ENCODE measurements at places on chromosomes 7 and 10. TPM values are rescaled to one million over a fixed set of nuclear protein-coding genes. Genes with fewer than 3 reads are reported as not detected.

- no peak for DNase-seq
Measured at GRCh38 chr10:75427951-75428350, 3.5 kb upstream of the LRMDA start.

DNA sequence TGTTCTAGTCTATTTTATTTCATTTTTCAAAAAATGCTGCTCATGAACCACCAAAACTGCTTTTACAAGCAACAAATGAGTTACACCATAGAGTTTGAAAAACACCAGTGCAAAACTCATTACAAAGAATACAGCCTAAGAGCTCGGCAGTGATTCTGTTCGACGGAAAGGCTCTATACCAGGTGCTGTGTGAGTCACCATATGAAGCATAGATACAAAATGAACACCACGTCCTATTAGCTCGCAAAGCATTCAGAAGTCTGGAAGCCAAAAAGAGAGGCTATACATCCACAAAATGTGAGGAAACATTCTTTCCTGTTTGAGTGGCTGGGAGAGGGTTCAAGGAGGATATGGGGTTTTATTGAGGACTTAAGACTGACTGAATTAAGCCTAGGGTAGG lies 136.1 kb downstream of the ATE1 start:
- peak; percentile 66 for DNase-seq

- DNase-seq, result no peak
Measured at GRCh38 chr7:28076423-28077200, 104.0 kb downstream of the JAZF1 start.

GRCh38 chr7:157892751-157893523 lies 556.1 kb downstream of the DNAJB6 start:
- no peak for DNase-seq

DNA sequence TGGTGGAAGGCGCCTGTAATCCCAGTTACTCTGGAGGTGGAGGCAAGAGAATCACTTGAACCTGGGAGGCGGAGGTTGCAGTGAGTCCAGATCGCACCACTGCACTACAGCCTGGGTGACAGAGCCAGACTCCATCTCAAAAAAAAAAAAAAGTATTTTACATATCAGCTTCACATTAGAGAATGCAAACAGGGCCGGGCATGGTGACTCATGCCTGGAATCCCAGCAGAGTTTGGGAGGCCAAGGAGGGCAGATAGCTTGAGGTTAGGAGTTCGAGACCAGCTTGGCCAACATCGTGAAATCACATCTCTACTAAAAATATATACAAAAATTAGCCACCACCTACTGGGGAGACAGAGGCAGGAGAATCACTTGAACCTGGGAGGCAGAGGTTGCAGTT lies 31.6 kb downstream of the USP54 start:
- no peak for DNase-seq

Gene CACNB2
- total RNA-seq, result not detected
